ENCODE measurements at places on chromosomes 11 and 22.

DNA sequence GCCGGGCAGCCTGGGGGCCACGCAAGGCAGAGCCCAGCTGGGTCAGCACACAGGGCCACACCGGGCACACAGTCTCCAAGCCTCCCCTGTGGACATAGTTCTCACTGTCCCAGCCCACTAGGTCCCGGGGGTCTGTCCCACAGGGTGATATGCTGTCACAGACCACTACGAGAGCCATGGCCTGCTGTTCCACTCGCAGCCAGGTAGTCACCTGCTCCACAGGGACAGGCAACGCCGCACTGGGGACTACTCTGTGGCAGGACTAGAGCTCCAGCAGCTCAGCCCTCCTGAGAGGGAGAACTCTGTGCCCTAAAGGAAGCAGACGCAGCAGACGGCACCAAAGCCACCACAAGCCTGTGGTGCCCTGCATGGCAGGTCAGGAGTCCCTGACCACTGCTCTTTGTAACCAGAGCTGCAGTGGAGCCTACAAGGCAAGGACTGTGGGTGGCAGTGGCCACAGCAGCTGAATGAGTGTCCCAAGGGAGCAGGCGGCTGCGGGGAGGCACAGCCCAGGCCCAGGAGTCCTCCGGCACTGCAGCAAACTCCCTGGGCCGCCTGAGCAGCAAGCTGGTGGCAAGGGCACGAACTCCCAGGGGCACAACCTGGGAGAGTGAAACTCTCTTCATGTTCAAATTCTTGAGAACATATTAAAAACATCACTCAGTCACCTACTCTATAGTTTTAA lies 171.2 kb upstream of the GRK3 start:
- no peak for DNase-seq

DNA sequence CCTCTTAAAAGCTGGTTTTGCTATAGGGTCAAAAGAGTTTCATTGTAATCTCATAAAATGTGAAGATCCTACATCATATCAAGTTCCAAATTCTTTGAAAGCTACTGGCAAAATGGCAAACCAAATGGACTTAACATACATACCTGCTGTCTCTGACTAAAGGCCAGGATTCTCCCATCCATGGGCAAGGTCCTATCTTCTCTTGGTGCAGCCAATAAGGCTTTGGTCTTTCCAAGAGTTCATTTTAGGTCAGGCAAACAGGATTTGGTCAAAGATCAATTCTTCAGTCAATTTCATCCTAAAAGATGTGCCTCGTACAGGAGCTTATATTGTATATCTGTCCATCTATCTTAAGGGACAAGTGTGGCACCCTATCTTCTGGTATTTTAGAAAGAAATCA lies 49.7 kb downstream of the CADM1 start:
- DNase-seq = no peak

DNA sequence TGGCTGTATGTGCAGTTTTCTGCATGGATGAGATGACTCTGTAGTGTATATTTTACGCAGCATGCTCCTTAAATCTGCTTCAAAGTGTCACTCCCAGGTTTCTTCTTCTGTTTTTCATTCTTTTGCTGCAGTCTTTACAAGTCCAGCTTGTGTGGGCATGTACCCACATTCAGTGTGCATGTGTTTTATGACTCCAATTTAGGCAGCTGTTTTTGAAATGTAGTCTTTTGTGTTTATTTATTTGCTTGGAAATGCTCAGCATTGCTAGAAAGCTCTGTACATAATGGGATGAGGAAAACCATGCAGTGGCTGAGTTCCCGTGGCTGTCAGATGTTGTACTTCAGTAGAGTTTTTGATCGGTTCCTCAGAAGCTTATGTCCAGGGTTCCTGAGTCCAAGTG lies 138.5 kb downstream of the ARHGAP42 start:
- DNase-seq = no peak

GRCh38 chr11:67272327-67273259 lies 6.3 kb downstream of the GRK2 start:
- no peak for DNase-seq

DNA sequence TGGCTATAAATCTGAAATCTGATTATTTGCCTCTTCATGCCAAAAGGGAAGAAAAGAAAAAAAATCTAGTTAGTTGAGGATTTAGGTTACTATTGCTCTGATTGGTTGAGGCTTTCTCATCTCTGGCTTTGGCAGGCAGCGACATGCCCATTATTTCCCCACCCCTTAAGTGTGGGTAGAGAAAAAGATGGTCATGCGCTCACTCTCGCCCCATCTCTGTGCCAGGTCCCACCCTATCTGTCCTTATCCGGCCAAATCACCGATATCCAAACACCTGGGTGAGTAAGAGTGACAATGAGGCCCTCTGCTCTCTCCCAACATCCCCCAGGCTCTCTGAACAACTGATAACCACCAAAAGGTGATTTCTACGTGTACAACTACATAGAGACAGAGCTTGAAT lies 31.2 kb upstream of the SNX19 start:
- no peak for DNase-seq

DNA sequence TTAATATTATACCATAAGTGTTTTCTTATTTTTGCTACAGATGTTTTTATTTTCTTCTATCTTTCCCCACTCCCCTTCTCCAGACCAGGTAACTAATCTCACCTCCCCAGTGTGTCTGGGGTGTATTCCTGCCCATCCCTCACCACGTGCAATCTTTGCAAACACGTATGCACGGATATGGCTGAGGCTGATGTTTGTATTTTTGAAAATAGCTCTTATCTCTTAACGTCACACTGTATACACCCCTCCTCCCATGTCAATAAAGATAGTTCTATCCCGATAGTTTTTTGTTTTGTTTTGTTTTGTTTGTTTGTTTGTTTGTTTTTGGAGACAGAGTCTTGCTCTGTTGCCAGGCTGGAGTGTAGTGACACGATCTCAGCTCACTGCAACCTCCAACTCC lies 127.5 kb downstream of the FBXO7 start:
- DNase-seq = no peak

DNA sequence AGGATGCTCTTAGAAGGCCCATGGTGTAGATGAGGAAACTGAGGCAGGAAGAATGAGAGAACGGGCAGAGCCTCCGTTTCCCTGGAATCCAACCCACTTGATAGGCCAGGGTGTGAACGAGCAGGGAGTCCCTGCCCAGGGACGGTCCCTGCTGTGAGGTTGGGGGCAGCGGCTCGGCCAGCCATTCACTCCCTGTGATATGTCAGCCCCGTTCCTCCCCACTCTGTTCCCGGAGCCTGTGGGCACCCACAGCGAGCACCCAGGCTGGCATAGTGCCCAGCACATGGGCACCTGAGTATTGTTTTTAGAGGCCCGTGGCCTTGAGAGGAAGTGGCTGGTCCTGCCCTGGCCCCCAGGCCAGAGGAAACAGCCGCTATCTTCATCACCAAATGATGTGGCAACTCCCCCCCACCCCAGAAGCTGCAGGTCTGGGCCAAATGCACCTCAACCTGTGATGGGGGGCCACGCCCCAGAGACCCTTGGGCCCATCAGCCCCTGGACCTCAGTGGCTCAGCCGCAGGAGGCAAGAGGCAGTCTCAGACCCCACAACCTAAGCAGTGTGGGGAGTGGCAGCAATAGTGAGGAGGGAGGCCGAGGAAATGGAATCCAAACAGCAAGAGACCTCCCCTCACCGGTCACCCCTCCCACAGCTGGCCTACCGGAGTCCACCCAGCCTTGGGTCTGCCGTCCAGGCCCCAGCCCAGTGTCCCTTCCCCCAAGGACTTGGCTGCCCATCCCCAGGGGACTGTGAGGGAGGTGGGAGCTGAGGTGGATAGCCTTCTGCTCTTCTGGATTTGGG lies 2.1 kb downstream of the ALDH3B1 start:
- DNase-seq = no peak

- no peak for DNase-seq
Measured at GRCh38 chr22:23904573-23905254, 10.5 kb downstream of the MIF start.

- no peak for DNase-seq
Measured at GRCh38 chr11:88324562-88325345, 12.8 kb downstream of the CTSC start.

DNA sequence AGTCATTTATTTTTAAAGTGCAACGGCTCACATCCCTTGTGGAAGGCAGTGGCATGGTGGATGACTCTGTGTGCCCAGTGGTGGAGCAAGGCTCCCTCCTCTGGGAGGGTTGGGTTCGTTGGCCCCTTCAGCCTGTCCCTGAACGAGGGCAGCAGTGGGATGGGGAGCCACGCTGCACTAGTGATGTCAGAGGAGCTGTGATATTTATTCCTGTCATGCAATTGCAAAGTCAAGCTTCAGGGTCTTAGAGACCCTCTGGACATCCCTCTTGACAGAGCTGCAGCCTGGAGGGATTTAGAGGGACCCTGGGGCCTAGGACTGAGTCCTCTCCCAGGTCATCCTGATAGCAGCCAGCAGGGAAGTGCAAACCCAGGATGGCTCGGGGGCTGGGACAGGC lies 78.2 kb upstream of the NARS2 start:
- DNase-seq = no peak

- no peak for DNase-seq
Measured at GRCh38 chr11:46248289-46249102, 29.0 kb upstream of the CREB3L1 start.

GRCh38 chr22:49677495-49677889 lies 150.2 kb downstream of the BRD1 start:
- no peak for DNase-seq

- no peak for DNase-seq
Measured at GRCh38 chr11:30553521-30554110, 32.5 kb downstream of the MPPED2 start.

DNA sequence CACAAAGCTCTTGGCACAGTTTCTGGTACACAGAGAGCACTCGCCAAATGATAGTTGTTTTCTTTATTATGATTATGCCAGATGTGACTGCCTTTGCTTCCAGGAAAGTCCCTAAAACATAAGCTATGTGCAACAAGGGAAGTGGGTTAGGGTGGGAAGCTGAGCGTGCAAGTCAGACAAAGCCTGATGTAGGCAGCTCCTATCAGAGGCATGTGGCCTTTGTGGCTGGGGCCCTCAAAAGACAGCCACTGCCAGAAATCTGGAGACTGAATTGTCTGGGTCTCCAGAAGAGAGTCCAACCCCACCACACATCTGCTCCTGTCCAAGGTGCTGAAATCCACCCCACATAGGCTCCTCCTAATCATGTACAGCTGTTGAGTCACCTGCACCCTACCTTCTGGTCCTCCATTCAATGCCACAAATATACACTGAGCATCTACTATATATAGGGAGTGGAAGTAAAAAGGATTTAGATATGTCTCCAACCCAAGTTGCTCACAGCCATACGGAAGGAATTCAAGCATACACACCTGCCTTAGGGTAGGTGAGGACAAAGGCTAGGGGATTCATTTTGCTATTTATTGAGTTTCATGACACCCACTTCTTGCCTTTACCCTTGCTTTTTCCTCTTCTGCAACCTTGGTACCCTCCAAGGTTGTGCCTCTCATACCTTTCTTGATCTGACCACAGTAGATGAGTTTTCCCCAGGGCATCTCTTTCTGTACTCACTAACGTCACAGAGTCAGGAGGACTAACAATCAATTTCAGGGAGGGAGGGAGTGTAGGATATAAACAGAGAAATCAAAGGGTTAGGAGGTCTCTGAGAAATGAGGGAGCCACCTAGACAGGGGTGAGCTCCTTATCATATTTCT lies 12.4 kb downstream of the SEC14L3 start:
- DNase-seq = no peak

DNA sequence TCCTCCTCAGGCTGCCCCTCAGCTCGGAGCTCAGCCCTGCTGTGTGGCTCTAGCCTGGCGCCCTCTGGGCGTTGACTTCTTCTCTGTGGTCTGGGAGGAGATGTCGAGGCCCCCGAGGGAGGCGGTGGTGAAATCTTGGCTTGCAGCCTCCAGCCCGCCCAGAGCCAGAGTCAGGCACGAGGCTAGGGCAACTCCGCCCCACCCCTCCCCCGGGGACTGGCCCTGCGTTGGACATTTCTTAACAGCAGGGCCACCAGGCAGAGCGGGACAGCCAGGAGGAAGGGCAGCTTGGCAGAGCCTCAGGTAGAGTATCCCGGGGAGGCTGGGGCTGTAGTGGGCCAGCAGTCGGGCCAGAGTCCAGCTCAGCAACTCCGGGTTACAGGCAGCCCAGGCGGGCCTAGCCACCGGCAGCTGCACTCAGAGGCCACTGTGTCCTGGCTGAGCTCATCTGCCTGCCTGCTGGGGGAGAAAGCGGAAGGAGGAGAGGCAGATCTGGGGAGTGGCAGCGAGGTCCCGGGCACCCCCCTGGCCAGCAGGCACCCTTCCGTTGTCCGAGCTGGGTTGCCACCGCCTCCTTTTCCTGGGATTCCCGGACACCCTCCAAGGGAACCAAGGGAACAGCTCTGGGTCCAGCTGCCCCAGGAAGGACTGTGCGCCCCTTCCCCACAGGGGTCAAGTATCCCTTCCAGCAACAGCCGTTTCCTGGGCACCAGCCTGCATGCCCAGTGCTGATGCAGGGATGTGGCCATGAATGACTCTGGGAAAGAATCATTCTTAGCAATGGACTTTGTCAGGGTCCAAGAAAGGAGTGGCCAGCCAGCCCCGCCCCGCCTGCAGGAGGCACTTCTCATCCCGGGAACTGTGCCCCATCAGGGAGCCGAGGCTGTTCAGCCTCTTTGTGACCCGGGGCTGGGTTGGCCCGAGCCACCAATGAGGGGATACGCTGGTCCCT lies at the start of gene ALDH3B1:
Gene ALDH3B1 (plus strand): TSS at position 238 of the 952 bp plus-strand sequence. CDS start 4,971 bp downstream, outside the sequence.
- DNase-seq = no peak
